ENCODE measurements at places on chromosomes 12 and 14.

- DNase-seq, result peak; percentile 14
Measured at GRCh38 chr14:94823556-94824341, 53.8 kb upstream of the GSC start.

DNA sequence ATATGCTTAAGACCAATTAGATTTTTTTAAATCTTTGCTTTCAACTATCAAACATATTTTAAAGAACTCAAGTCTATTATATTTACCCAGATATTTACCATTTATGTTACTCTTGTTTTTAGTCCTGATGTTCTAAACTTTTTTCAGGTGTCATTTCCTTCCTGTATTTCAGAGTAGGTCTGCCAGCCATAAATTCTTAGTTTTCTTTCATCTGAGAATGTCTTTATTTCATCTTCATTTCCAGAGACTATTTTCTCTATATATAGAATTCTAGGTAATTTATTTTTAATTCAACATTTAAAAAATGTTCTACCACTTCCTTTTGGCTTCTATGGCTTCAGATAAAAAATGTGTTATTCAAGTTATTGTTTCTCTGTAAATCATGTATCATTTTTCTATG lies 218.2 kb upstream of the AMIGO2 start:
- DNase-seq, result no peak

DNA sequence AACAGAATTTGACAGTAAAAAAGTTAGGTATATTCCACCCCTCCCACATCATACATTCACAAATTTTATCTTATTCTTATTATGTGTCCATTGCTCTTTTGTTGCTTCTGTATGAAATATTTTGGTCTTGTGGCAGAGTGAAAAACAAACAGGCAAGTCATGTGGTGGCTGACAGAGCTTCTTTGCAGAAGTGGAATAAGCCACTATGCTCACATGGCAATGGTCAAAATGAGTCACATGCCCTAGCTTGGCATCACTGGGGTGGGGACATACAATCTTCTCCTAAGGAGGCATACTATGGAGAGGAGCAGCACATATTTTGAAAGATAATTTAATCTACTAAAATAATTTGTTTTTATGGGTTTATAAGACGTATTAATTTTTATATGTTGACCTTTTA lies 27.7 kb upstream of the CMA1 start:
- DNase-seq, result no peak

- DNase-seq, result no peak
Measured at GRCh38 chr14:49679271-49679670, 8.7 kb downstream of the POLE2 start.

DNA sequence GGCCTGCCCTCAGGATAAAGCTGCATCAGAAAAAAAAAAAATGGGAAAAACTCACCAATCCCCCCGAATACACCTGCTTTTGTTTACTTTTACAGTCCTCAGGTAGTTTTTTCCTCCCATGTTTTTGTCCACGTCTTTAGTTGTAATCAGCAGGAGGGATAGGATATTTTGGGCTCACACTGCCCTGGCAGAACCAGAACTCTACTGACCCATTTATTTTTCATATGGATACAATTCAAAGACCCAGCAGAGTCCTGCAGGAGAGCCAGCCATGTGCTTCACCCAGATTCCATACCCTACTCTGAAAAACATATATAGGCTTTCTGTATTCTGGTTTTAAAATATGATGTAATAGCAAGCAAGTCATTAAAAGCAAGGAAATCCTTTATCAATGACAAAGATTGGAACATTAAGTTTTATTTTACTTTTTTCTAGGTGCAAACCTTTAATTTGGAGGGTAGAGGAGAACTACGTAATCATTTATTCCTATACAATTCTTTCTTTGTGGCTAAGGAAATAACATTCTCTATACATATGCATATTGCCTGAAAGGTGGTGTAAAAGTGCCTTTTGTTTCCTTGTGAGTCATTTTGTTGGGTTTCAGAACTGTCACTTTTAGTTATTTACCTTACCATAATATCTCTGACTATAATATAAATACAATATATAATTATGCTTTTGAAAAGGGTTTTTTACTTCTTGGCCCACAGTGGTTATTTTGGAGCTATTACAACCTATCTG lies 19.1 kb downstream of the DACT1 start:
- no peak for DNase-seq

DNA sequence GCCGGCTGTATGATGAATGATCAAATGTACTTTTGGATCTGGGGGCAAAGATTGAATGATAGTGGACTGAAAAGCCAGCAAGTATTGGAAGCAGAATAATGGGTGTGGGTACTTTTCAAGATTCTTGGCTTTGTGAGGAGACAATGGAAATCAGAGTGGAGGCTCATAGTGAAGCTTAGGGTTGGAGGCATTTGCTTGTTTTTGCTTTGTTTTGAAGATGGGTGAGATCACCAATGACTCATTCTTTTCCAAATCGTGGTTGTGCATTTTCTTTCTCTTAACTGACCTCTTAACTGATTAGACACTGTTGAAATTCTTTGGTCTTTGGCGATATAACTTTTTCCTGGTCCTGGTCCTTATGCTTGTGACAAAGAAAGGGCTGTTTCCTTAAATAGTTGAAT lies 54.4 kb downstream of the PELI2 start:
- DNase-seq, result no peak

GRCh38 chr14:24815543-24815942 lies 181.6 kb upstream of the GZMB start:
- no peak for DNase-seq

DNA sequence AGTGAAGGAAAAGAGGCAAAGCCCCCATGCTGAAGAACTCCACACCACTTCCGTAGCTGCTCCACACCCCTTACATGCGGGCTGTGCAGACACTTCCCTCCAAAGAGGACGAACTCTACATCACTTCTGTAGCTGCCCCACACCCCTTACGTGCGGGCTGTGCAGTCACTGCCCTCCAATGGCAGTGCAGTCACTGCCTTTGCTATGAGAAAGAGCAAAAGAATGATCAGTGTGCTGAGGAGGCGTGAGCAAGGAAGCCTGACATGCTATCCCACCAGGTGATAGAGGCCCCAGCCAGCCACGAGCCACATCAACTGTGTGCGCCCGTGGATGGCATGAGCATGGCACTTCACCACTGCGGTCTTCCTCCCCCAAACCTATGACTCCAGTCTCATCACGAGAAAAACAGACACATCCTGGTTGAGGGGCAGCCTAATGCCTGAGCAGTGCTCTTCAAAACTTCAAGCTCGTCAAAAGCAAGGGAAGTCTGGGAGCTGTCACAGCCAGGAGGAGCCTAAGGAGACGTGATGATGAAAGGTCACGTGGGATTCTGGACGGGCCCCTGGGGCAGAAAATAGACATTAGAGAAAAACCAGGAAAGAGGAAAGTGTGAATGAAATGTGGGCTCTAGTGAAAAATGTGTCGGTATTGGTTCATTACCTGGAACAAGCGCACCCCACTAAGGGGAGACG lies 60.8 kb upstream of the C14orf180 start:
- DNase-seq, result no peak

- DNase-seq, result no peak
Measured at GRCh38 chr12:109664402-109664801, 49.2 kb upstream of the FAM222A start.

- DNase-seq, result no peak
Measured at GRCh38 chr12:123933214-123933613, 39.4 kb downstream of the CCDC92 start.

- DNase-seq, result no peak
Measured at GRCh38 chr14:96202441-96203094, 2.1 kb upstream of the BDKRB2 start.

DNA sequence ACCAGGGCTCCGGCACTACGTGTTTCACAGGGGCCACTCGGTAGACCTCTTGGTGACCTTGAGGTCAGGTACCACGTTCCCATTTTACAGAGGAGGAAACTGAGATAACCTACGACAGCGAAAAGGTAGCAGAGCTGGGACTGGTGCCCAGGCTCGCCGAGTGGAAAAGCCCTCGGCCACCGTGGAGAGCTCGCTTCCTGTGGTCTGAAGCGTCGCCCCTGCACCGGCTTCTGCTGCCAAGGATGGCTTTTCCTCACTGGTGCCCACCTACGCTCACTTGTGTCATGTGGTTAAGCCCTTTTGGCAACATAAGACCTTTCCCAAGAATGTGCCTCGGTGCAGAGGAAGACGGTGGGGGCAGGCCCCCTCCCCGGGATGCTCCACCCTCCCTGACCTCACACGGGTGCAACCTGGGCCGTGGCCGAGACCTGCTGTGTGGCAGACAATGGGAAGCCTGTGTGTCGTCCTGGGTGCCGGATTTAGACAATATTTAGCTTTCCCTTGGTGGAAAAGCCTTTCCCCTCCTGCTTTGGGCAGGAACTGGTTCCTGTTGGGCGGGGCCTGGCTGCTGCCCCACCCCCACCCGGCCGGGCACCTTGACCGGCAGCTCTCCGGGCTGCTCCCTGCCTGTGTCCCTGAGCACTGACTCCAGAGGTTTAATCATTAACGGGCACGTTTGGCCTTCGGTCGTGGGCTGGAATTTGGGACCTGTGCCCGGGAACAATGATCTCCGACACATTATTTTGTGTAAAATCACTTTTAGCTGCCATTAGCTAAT lies 32.4 kb upstream of the PPP1R13B start:
- no peak for DNase-seq

DNA sequence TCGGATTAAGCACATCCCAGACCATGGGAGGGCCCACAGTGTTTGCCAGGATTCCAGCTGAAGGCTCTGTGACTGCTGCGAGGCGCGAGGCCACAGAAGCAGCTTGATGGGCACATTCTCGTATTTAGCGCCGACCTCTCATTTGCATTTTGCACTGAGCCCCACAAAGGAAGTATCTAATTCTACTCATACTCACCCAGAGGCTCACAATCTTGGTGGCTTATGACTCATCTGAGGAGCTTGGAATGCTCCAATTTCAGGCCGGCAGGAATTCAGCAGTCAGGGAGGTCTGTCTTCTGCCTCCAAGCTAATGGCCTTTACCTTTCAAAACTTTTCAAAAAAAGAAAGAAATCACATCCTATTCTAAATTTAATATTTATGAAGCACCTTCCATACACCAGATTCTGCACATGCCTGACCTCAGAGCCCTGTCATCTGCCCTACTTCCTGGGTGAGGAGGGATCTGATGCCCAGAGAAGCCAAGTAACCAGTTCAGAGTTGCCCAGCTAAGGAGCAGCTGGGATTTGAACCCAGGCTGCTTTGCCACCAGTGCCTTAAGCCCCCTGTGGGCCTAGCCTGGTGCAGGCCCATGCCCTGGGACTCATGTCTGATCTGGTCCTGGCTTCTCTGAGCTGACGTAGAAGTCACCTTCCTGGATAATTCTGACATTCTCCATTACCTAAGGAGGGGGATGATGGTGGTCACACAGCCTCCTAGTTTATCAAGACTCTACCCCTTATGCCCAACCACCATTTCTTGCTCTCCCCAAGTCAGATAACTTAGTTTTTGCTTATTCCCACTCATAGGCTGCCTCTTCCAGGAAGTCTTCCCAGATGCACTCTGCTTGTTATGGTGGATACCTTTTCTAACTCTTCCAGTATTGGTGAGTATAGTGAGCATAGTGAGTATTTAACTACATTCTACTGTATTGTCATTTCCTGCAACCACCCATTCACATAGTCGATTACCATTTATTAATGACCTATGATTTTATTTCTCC lies 198.9 kb downstream of the RBM19 start:
- DNase-seq, result no peak

GRCh38 chr12:79596719-79597350 lies 93.9 kb downstream of the PAWR start:
- no peak for DNase-seq

GRCh38 chr14:24094841-24095270 lies 745 bp downstream of the PCK2 start:
- no peak for DNase-seq

DNA sequence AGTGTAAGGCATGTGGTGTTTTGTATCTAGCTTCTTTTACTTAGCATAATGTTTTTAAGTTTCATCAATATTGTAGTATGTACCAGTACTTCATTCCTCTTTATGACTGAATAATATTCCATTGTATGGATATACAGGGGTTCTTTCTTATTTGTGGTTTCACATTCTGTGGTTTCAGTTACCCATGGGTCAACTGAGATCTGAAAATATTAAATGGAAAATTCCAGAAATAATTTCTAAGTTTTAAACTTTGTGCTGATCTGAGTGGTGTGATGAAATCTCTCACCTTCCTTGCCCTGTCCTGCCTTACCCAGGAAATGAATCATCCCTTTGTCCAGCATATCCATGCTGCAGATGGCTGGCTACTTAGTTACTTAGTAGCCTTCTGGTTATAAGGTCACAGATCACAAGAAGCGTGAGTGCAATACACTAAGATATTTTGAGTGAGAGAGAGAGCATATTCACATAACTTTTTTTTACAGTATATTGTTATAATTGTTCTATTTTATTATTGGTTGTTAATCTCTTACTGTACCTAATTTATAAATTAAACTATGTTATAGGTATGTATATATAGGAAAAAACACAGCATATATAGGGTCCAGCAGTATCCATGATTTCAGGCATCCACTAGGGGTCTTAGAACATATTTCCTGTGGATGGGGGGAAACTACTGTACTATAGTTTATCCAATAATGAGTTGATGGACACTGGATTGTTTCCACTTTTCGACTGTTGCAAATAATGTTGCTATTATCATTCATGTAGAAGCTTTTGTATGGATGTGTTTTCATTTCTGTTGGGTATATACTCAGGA lies 59.6 kb upstream of the LRTM2 start:
- DNase-seq, result no peak

GRCh38 chr12:89833337-89834252 lies 125.0 kb upstream of the ATP2B1 start:
- no peak for DNase-seq

DNA sequence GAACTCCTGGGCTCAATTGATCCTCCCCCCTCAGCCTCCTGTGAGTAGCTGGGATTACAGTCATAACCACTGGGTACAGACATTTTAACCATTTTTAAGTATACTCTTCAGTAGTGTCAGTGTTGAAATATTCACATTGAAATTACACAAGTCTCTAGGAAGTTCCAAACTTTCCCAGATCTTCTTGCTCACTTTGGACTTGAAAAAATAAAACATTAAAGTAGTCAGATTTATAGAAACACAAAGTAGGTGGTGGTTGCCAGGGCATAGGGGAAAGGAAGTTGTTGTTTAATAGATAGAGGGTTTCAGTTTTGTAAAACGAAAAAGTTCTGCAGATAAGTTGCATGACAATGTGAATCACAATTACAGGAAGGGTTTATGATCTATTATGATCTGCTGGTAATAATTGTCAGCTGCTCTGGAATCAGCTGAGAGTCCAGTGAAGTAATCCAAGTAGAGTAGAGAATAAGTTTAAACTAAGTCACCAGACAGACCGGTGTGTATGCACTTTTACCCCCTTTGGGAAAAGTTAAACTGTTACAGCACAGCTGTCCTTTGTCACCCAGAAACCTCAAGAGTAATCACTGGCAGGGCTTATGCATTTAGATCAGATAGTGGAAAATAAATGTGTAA lies 27.4 kb downstream of the PCNX1 start:
- no peak for DNase-seq

- DNase-seq, result no peak
Measured at GRCh38 chr12:17204289-17205054, 598.5 kb upstream of the LMO3 start.

- DNase-seq, result no peak
Measured at GRCh38 chr14:95185033-95185766, 27.9 kb upstream of the DICER1 start.

All from globus pallidus (tissue), 1 donor.